Upper lobe of left lung (tissue), 6 donors: ENCODE measurements at places on chromosomes 3 and 15. TPM values are rescaled to one million over a fixed set of nuclear protein-coding genes. Genes with fewer than 3 reads are reported as not detected.

DNA sequence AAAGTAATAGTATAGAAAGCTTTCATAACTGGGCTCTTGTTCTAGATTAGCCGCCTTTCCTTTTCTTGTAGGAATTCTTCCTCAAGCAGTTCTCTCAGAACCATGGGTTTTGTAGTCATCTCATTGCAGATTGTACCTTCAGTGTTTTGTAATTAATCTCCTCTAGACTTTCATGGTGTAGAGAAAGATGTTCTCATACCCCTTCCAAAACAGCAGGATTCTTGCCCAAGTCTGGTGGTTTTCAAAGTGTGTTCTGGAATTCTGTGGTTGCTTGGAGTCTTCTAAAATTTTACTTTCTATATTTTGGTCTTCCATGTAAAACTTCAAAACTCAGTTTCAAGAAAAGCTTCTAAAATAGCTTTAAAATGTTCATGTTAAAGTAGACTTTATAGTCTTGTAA lies 293.8 kb downstream of the PTPRG start:
- H3K4me3 ChIP-seq = no peak overlapping the region
- H3K4me1 ChIP-seq = peaks cover 10% of the 10 kb centered on the region
- no peak overlapping the region for H3K27ac ChIP-seq
- H3K36me3 ChIP-seq = no peaks in the 10 kb centered on the region

GRCh38 chr3:160945336-160945735 lies 159.8 kb downstream of the B3GALNT1 start:
- no peak overlapping the region for H3K4me3 ChIP-seq
- no peak overlapping the region for H3K27ac ChIP-seq
- H3K4me1 ChIP-seq = no peaks in the 10 kb centered on the region
- H3K27me3 ChIP-seq = no peaks in the 10 kb centered on the region
- no peak for DNase-seq

DNA sequence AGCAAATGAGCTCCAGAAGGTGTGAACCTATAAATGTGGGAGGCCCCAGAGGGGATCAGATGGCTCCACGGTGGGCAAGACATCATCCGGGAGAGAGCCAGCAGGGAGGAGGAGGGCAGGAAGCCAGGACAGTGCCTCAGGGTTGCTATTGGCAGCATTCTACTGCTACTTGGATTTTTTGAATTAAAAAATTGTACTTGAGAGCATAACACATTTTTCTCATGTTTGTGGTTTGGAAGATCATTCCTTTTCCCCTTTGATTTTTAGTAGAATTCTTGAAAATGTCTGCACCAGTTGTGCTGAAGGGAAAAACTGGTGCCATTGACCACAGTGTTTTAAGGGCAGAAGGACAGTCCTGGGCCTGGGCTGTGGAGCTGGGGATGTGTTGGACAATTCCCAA lies 59.2 kb downstream of the LYZL4 start:
- H3K4me3 ChIP-seq = no peak overlapping the region
- no peak overlapping the region for H3K27ac ChIP-seq
- no peaks in the 10 kb centered on the region for H3K27me3 ChIP-seq
- H3K4me1 ChIP-seq = no peaks in the 10 kb centered on the region

APH1B gene
- total RNA-seq = 12.6 TPM

PLD1 gene
- total RNA-seq = 18.7 TPM

SLC27A2 gene
- 18.2 TPM for total RNA-seq

DNA sequence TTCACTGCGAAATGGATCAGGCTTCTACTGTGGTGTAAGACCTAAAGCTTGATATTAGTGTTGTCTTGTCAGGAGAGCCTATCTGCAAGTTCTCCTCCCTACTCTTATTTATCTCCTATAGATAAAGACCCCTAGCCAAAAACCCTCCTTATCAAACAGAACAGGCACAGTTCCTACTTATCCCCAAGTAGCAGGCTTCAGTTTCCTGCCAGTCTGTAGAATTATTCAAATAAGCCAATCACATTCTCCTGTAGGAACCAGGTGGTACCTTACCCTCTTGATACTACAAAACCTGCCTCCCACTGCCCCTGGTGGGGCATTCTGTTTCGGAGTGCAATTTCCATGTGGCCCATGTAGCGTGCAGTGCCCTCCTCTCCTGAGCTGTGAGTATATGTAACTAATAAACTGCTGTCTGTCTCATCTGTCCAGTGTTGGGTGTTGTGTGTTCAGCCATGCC lies 28.7 kb downstream of the HDGFL3 start:
- H3K4me3 ChIP-seq = no peak overlapping the region
- H3K27me3 ChIP-seq = no peaks in the 10 kb centered on the region

SLC12A8 gene
- total RNA-seq = 22.0 TPM
